Activated CD4-positive, alpha-beta T cell treated with anti-CD3 and anti-CD28 coated beads, Interleukin-2, Interleukin-4, amounts not matched to agents 100 ng/mL and 50 ng/mL, durations not matched to agents 16 hours and 8 hours (primary cell): ENCODE measurements at places on chromosomes 11 and 22.

GRCh38 chr22:29635734-29636357 lies 32.4 kb downstream of the NF2 start:
- peak; percentile 30 for DNase-seq

GRCh38 chr11:92978271-92979111 lies 9.0 kb downstream of the MTNR1B start:
- no peak for DNase-seq

DNA sequence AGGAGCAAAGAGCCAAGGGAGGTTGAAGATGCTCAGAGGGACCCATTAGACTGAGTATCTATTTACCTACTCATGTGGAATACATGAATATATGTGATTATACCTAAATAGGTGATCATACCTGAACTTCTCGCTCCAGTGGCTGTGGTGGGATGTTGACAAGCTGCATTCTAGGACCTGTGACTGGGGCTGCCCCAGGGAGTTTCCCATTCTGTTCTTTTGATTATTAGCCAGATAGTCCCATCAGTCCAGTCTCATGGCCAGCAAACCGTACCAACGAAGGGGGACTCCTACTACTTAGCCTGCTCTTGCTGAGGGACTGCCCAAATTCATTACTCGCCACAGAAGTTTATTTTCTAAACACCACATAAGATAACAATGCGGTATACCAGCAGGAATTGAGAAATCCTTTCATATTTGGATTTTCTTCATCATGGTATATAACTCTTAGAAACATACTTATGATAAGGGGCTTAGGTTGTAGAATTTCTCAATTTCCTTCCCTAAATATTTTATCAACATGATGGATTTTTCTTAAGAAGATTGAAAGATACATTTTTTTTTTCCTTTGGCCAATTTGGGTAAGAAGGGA lies 273.9 kb downstream of the NTM start:
- no peak for DNase-seq

DNA sequence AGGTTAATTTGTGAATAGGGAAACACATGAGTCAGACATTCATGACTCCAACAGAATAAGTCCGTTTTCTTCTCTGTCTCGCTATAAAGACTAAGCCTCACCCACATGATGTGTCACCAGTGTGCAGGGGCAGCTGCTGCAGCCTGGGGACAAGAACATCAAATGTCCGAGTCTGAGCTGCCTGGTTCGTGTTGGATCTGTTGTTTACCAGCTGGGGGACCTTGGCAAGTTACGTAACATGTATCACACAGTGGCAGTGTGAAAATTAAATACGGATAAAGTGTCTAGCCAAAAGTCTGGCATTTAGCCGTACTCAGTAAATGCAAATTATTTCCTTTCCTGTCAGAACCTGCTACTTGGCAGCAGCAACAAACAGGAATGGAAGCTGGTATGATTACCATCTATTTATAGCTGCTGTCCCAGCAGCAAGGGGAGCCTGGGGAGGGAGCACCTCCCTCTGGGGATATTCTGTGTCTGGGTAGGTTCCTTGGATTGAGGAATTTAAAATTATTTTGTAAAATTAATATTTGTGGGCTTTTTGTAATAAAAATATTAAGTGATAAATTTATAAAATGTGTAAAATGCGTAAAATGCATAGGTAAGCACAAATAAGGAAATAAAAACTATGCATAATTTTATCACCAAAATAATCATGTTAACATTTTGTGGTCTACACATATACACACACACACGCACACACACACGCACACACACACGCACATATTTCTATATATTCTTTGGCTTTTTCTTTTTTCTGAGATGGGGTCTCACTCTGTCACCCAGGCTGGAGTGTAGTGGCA lies 1.3 kb upstream of the CLDN25 start:
- no peak for DNase-seq

- no peak for DNase-seq
Observed at GRCh38 chr22:50471197-50471847, 3.5 kb downstream of the SBF1 start.
